ENCODE measurements at places on chromosomes 4 and X.

- no peak for DNase-seq
These were observed 39.6 kb downstream of the PDLIM5 start for GRCh38 chr4:94491322-94491721.

DNA sequence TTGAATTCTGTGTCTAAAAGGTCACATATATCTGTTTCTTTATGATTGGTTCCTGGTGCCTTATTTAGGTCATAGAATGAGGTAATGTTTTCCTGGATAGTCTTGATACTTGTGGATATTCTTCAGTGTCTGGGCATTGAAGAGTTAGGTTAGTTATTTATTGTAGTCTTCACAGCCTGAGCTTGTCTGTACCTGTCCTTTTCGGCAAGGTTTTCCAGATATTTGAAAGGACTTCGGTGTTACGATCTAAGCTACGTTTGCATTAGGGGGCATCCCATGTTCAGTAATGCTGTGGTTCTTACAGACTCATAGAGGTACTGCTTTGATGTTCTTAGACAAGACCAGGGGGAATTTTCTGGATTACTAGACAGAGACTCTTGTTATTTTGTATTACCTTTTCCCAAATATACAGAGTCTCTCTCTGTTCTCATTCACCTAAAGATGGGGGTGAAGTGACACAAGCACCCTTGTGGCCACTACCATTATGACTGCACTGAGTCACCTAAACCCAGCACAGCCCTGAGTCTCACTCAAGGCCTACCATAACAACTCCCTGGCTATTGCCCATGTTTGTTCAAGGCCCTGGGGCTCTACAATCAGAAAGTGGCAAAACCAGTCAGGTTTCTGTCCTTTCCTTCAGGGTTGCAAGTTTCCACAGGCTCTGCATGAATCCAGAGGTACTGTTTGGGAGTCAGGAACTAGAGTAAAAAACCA, 30.1 kb upstream of the CYSLTR1 start:
- no peak for DNase-seq

GRCh38 chr4:120865985-120866384, 56.5 kb downstream of the PRDM5 start:
- DNase-seq = no peak

- no peak for DNase-seq
These were observed 1703.7 kb upstream of the AGA start for GRCh38 chr4:179145746-179146525.

DNA sequence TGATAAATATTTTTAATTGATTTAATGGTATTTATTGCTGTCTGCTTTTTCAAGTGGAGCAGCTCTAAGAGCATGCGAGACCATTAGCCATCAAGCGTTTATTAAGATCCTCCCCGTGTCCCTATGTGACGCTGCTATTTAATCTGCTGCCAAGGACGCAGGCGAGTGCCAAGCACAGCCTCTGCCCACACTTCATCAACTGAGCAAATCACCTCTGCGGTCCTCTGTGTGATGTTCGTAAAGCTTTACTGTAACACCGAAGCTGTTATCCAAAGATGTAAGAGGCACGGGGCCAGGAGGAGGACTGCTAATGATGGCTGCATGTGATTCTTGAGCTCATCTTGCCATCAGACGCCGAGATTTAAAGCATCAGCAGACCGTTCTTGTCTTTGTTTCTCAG, 79.5 kb downstream of the STOX2 start:
- DNase-seq = no peak

DNA sequence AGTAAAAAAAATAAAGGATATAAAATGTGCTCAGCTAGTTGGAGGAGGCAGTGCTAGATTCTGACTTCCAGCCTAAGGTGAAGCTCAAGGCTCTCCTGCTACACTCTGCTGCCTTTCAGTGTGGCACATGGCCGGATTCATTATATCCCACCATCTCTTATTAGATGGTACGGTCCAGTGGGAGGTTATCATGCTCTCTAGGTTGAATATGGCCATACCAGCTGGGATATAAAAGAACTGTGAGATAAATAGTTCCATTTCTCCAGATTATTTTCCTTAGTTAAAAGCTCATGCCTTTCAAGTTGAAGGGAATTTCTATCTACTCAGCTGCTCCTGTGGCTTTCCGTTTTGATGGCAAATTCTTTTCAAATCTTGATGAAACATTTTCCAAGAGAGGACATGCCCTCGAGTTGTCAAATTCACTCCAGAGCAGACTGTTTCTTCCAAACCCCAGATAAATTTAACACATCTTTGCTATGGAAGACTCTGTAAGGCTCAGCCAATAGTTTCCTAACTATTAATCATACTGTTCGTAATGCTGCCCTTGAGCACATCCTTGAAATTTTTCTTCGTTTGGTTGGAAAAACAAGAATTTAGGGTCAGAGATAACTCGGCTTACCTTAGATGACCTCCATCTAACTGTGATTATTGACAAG, 2.2 kb upstream of the MGARP start:
- DNase-seq = no peak

DNA sequence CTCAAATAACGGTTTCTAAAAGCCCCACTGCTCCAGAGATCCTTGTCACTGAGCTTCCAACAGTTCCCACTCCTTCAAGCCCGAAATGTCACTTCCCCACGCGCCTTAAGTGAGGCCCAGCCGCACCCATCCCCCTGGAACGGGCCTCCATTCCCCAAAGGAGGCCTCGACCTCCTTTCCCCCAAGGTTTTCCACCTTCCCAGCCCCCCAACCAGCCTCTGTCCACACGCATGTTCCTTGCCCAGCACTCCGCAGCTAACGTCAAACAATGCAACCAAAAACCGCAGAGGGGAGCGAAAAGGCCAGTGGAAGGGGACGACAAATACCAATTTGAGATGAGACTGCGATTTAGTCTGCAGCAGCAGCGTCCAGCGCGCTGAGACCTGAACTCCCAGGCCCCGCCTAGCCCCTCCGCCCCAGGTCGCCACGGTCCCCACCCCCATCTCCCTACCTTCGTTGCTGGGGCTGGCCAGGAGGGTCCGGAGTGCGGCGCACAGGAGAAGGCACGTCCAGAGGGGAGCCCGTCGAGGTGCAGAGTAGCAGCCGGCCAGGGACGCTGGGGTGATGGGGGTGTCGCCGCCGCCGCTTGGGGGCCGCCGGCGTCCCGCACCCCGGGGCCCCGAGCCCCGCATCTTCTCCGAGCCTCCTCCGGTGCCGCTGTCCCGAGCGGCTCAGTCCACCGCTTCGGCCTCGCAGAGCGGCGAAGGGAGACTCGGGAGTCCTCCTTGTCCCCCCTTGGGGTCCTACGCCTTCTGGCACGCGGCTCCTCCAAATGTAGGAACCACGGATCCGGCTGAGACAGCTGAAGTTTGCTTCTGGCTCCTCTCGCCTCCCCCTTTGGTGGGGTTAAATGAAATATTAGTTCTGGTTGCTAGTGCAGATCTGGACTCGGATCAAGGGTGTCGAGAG, 924 bp downstream of the EPHA5 start:
- peak; percentile 58 for DNase-seq

- DNase-seq = peak; percentile 41
These were observed 9.2 kb downstream of the UBA1 start for GRCh38 chrX:47202877-47203276.

GRCh38 chr4:4694296-4694772, 152.5 kb upstream of the STX18 start:
- no peak for DNase-seq

DNA sequence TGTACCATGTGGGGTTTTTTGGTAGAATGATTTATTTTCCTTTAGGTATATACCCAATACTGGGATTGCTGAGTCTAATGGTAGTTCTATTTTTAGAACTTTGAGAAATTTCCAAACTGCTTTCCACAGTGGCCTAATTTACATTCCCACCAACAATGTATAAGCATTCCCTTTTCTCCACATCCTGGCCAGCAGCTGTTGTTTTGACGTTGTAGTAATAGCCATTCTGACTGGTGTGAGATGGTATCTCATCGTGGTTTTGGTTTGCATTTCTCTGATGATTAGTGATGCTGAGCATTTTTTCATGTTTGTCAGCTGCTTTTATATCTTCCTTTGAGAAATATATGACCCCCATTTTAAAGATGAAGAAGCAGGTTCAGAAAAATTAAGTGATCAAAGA, 153.7 kb downstream of the CBR4 start:
- DNase-seq = no peak

DNA sequence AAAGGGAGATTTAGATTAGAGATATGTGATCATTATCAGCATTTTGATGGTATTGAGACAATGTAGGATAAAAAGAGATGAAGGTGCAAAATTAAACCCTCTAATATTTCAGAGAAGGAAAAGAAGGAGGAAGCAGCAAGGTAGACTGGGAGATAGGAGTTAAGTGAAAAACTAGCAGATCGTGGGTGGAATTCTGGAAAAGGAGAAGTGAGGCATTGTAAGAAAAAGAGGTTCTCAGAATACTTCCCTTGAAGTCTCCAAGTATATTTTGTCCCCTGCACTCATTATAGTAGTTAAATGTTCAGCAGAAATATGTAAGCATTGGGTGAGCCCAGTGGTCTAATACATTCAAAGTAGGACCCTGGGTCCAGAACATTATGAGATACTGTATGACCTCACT, 30.3 kb downstream of the COPS4 start:
- no peak for DNase-seq

GRCh38 chr4:180234730-180235129, 2008.5 kb upstream of the TENM3 start:
- DNase-seq = no peak

DNA sequence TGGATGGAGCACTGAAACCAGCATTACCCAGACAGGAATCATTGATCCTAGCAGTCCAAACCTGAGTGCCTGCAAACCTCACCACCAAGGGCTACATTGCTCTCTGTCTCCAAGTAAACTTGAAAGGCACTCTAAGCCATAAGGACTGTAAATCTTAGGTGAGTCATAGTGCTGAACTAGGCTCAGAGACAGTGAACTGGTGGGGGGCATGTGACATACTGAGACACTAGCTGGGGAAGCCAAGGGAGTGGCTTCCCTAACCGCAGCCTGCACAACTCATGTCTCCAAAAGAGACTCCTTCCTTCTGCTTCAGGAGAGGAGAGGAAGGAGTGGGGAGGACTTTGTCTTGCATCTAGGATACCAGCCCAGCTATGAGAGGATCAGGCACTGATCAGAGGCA, 235.5 kb upstream of the ACTRT1 start:
- DNase-seq = no peak

DNA sequence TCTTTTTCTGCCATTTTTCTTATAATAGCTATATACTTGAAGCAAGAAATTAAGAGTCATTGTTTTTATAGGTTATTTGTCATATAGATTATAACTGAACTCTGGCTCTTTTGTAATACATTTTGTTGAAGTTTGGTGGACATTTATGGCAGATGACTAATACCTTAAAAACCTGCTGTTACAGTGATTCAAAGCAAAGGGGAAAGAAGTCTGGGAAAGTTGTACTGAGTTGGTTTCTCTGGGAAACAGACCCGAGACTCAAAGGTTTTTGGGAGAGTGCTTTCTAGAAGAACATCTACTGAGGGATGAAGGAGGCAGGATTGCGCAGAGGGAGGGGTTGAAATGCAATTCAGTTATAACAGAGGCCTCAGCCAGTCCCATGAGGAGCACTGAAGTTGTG, 35.9 kb downstream of the NAP1L5 start:
- DNase-seq = no peak

GRCh38 chrX:130523460-130524394, 121.9 kb downstream of the RBMX2 start:
- DNase-seq = no peak

GRCh38 chrX:80751456-80751855, 58.2 kb downstream of the BRWD3 start:
- DNase-seq = no peak

Data from spleen (tissue), 13 donors.